Cortex of kidney (tissue), 1 donor: ENCODE measurements at places on chromosomes 2 and 18.

DNA sequence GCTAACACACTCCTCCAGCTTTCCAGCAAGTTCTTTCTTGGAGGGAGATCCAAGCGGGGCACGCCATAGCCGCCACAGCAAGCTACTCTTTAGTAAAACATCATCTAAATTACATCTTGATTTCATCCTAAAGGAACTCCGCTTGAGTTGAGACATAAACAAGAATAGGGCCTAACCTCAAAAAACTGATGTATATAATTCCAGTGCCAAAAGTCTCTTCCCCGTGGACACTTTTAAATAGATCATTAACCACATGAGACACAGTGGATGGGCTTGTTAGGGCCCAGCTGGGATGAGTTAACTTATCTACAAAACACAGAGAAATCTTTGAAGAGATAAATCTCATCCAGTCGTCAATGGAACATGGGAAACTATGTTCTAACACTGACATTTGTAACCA, 20.8 kb upstream of the MLPH start:
- no peak for DNase-seq

- DNase-seq, result no peak
Observed at GRCh38 chr2:56985609-56986008, 801.8 kb downstream of the CCDC85A start.

DNA sequence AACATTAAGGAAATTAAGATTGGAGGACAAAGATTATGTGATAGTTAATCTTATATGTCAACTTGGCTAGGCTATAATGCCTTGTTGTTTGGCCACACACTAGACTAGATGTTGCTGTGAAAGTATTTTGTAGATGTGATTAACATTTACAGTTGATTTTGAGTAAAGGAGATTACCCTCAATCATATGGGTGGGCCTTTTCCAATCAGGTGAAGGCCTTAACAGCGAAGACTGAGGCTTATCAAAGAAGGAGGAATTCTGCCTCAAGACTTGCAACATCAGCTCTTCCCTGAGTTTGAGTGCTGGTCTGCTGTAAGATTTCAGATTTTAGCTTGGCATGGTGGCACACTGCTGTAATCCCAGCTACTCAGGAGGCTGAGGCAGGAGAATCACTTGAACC, 250.3 kb downstream of the CDH20 start:
- no peak for DNase-seq

DNA sequence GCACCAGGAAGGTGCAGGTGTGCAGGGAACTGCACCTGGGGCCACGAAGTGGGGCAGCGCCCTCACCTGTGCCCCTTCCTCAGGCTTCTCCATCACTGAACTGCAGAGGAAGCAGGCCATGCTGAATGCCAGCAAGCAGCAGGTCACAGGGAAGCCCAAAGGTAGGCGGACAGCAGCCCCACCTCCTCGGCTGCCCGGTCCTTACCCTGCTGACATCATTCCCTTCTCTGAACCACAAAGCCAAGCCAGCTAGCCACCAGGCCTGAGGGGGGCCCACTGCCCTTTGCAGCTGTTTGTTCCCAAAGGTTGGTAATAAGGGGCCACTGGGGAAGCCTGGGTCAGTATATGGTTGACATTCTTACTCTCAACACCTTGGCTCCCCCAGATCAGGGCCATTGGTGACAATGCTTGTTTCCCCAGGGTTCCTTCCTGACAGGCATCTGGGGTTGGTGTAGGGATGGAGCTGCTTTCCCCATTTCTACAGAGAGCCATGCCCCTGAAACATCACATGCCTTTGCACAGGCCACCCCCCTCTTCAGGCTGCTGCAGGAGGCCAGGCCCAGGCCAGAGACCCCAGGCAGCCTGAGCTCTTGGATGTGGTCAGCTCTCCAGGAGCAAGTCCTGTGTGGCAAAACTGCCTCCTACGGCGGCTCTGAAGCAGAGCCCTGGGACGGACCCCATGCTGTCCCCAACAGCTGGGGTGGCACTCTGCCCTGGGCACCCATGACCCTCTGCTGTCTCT, 47.8 kb downstream of the FAM168B start:
- no peak for DNase-seq

GRCh38 chr2:117980783-117981676, 32.8 kb downstream of the CCDC93 start:
- no peak for DNase-seq

DNA sequence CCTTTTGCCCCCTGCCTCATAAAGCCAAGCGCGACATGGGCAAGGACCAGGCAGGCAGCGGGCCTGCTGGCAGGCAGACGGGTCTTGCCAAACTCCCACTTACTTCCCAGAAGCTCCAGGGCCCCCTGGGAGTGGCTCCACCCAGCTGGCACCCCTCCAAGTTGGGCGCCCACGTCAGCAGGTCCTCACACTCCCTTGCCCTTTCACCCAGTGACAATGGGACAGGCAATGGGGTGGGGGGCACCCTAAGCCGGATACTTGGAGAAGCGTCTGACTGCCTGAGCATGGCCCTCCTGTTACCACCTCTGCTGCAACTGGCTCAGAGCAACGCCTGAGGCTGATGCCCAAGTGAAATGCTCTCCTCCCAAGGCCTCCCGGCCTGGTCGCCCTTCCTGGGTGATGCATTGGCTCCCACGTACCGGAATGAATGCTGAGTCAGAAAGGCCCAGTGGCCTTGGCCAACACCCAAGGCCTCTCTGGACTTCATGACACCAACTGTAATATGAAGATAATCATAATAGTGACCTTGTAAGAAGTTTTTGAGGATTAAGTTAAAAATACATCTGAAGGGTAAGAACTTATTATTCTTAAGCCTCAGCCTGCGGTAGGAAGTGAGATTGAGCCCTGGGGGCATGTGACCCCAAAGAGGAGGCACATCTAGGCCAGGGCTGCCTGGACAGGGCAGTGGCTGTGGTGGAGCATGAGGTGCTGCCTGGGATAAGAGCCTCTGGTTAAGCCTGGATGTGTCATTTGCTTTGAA, 31.6 kb downstream of the KCNK3 start:
- no peak for DNase-seq

- DNase-seq, result no peak
Observed at GRCh38 chr2:237546876-237547395, 19.4 kb upstream of the PRLH start.

- no peak for DNase-seq
Observed at GRCh38 chr2:136325844-136326331, 207.9 kb upstream of the CXCR4 start.

- DNase-seq, result no peak
Observed at GRCh38 chr2:206518997-206519396, 75.7 kb downstream of the ADAM23 start.

- DNase-seq, result no peak
Observed at GRCh38 chr18:6537475-6537874, 122.8 kb upstream of the L3MBTL4 start.

GRCh38 chr2:38454081-38454480, 77.0 kb upstream of the ATL2 start:
- no peak for DNase-seq

GRCh38 chr2:75246441-75247167, 47.3 kb upstream of the TACR1 start:
- no peak for DNase-seq

GRCh38 chr2:224973112-224974016, 68.9 kb downstream of the DOCK10 start:
- DNase-seq, result no peak

DNA sequence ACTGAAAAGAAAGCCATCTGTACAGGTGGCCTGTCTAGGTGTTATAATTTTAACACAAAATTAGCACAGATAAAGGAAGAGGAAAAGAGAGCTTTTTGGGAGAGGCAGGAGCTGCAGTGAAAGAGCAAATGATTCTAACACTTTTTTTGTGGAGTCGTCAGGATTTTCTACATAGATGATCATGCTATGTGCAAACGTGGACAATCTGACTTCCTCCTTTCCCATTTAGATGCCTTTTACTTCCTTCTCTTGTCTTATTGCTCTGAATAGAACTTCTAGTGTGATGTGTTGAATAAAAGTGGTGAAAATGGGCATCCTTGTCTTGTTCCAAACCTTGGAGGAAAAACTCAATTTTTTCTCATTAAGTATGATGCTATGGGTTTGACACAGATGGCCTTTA, 334.5 kb downstream of the NBAS start:
- DNase-seq, result no peak
